ENCODE measurements at places on chromosomes 2 and 18. TPM values are rescaled to one million over a fixed set of nuclear protein-coding genes. Genes with fewer than 3 reads are reported as not detected.

- DNase-seq: no peak
- no peak overlapping the region for H3K27ac ChIP-seq
- H3K4me1 ChIP-seq: no peaks in the 10 kb centered on the region
- H3K4me3 ChIP-seq: no peak overlapping the region
- H3K36me3 ChIP-seq: no peaks in the 10 kb centered on the region
- no peaks in the 10 kb centered on the region for H3K27me3 ChIP-seq
Measured at GRCh38 chr18:29449424-29449823, 1272.5 kb upstream of the CDH2 start.

DNA sequence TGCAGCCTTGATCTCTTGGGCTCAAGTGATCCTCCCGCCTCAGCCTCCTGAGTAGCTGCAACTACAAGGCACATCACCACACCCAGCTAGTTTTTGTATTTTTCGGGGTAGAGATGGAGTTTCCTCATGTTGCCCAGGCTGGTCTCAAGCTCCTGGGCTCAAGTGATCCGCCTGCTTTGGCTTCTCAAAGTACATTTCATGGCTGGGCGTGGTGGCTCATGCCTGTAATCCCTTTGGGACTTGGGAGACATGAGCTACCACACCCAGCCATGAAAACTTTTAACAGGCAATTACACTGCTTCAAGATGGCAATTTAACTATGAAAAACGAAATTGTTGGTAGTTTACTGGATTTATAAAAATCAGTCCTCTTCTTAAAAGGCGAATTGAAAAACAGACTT, 69.7 kb downstream of the MEP1B start:
- no peak overlapping the region for H3K4me3 ChIP-seq
- H3K36me3 ChIP-seq: no peaks in the 10 kb centered on the region
- H3K4me1 ChIP-seq: no peaks in the 10 kb centered on the region
- H3K27ac ChIP-seq: no peak overlapping the region
- H3K27me3 ChIP-seq: no peaks in the 10 kb centered on the region

DNA sequence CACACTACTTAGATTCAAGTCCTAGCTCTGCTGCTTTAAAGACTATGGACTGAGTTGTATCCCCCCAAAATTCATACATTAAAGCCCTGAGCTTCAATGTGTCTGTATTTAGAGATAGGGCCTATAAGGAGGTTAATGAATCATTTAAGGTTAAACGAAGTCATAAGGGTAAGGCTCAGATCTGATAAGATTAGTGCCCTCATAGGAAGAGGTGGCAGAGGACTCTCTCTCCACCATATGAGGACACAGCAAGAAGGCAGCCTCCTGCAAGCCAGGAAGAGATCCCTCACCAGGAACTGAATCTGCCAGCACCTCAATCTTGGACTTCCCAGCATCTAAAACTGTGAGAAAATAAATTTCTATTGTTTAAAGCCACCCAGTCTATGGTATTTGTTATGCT, 3.1 kb upstream of the CYTIP start:
- H3K4me3 ChIP-seq: no peak overlapping the region
- H3K4me1 ChIP-seq: no peaks in the 10 kb centered on the region
- no peaks in the 10 kb centered on the region for H3K36me3 ChIP-seq
- H3K27me3 ChIP-seq: no peaks in the 10 kb centered on the region
- DNase-seq: no peak

GRCh38 chr2:21552981-21553380, 429.2 kb downstream of the TDRD15 start:
- H3K36me3 ChIP-seq: no peaks in the 10 kb centered on the region
- no peak overlapping the region for H3K27ac ChIP-seq
- no peak for DNase-seq
- H3K27me3 ChIP-seq: no peaks in the 10 kb centered on the region
- H3K4me1 ChIP-seq: no peaks in the 10 kb centered on the region

GRCh38 chr2:106566050-106566449, 78.9 kb downstream of the CD8B2 start:
- H3K4me1 ChIP-seq: peaks cover 29% of the 10 kb centered on the region
- DNase-seq: no peak
- no peak overlapping the region for H3K27ac ChIP-seq
- no peaks in the 10 kb centered on the region for H3K36me3 ChIP-seq

DNA sequence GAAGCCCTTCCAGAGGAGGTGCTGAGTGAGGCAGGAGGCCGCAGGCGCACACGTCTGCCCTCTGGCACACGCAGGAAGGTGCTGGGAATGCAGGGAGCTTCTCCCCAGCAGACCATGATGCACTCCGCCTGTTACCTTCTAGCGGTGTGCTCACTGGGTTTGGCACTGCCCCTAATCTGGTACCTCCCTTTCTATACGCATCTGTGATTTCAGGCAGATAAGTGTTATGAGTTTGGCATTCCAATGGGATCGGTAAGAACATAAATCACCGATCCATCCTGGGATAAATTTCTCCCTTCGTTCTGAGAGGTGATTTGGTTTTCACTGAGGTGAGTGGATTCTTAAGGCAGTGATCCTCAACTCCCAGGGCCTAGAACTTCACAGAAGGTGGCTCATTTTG, 34.6 kb downstream of the ODC1 start:
- H3K36me3 ChIP-seq: no peaks in the 10 kb centered on the region
- H3K27me3 ChIP-seq: no peaks in the 10 kb centered on the region
- no peak for DNase-seq
- H3K27ac ChIP-seq: no peak overlapping the region
- H3K4me1 ChIP-seq: peaks cover 18% of the 10 kb centered on the region

- H3K27me3 ChIP-seq: no peaks in the 10 kb centered on the region
- DNase-seq: no peak
- H3K27ac ChIP-seq: no peak overlapping the region
- no peaks in the 10 kb centered on the region for H3K4me1 ChIP-seq
- no peaks in the 10 kb centered on the region for H3K36me3 ChIP-seq
Measured at GRCh38 chr2:166653185-166653813, 159.2 kb upstream of the SCN7A start.

GRCh38 chr2:46469116-46469515, 10.2 kb upstream of the TMEM247 start:
- H3K4me1 ChIP-seq: peaks cover 7% of the 10 kb centered on the region
- H3K27ac ChIP-seq: no peak overlapping the region
- no peaks in the 10 kb centered on the region for H3K27me3 ChIP-seq
- H3K36me3 ChIP-seq: no peaks in the 10 kb centered on the region

GRCh38 chr18:32595832-32596231, 125.2 kb upstream of the GAREM1 start:
- no peak overlapping the region for H3K4me3 ChIP-seq
- H3K36me3 ChIP-seq: no peaks in the 10 kb centered on the region
- no peaks in the 10 kb centered on the region for H3K27me3 ChIP-seq
- no peaks in the 10 kb centered on the region for H3K4me1 ChIP-seq
- H3K27ac ChIP-seq: no peak overlapping the region

DNA sequence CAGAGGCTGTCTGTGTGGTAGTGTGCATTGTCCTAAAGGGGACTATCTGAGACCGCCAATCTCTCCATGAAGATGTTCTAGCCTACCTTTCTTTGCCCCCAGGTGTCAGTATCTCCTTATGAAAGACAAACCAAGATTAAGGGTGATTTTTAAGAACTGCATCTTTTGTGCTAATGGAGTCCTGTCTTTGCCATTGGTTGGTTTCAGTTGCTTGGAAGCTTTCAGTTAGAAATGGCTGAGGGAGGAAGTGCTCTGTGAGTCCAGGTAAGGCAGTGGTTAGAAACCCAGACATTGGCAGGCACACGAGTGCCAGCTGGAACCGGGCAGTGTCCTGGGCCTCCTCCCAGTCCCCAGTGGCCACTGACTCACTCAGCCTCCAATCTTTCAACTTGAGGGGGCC, 111.3 kb downstream of the DOCK10 start:
- no peak overlapping the region for H3K27ac ChIP-seq
- peaks cover 33% of the 10 kb centered on the region for H3K4me1 ChIP-seq
- no peaks in the 10 kb centered on the region for H3K36me3 ChIP-seq
- no peak overlapping the region for H3K4me3 ChIP-seq
- H3K27me3 ChIP-seq: no peaks in the 10 kb centered on the region

GRCh38 chr2:71545572-71546274, 92.4 kb downstream of the DYSF start:
- H3K27ac ChIP-seq: peak overlapping the region; percentile 50
- peak overlapping the region; percentile 23 for H3K4me3 ChIP-seq
- no peak for DNase-seq
- H3K27me3 ChIP-seq: no peaks in the 10 kb centered on the region
- peaks cover 3% of the 10 kb centered on the region for H3K4me1 ChIP-seq

GRCh38 chr18:7735196-7735595, 168.1 kb downstream of the PTPRM start:
- no peaks in the 10 kb centered on the region for H3K36me3 ChIP-seq
- H3K27ac ChIP-seq: no peak overlapping the region
- peaks cover 13% of the 10 kb centered on the region for H3K4me1 ChIP-seq
- no peaks in the 10 kb centered on the region for H3K27me3 ChIP-seq
- H3K4me3 ChIP-seq: no peak overlapping the region

- no peaks in the 10 kb centered on the region for H3K27me3 ChIP-seq
- no peaks in the 10 kb centered on the region for H3K36me3 ChIP-seq
- H3K4me1 ChIP-seq: no peaks in the 10 kb centered on the region
- no peak overlapping the region for H3K4me3 ChIP-seq
- H3K27ac ChIP-seq: no peak overlapping the region
Measured at GRCh38 chr18:2312440-2312839, 258.9 kb downstream of the METTL4 start.

DNA sequence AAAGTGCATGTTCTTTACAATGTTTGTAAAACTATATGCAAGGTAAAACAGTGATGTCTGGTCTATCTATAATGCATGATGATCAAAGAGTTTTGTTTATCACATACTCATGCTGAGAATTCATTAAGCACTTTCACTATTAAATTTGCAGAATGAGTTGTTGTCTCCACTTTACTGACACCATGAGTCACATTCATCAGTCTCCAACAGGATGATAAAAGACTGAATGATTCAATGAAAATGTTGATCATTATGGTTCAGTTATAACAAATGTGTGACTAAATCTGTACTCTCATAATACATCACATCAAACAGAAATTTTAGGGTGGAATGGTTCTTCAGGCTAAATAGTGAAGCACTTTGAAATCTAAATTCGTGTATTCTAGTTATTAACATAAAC, 129.0 kb downstream of the ERBB4 start:
- H3K4me1 ChIP-seq: no peaks in the 10 kb centered on the region
- no peak overlapping the region for H3K4me3 ChIP-seq
- no peaks in the 10 kb centered on the region for H3K36me3 ChIP-seq
- H3K27me3 ChIP-seq: no peaks in the 10 kb centered on the region

- H3K4me1 ChIP-seq: peaks cover 12% of the 10 kb centered on the region
- H3K36me3 ChIP-seq: peaks cover 12% of the 10 kb centered on the region
- no peaks in the 10 kb centered on the region for H3K27me3 ChIP-seq
- peak overlapping the region; percentile 82 for H3K4me3 ChIP-seq
- peak overlapping the region; percentile 77 for H3K27ac ChIP-seq
- DNase-seq: no peak
Measured at GRCh38 chr2:108787216-108787541, 608 bp downstream of the CCDC138 start.

DNA sequence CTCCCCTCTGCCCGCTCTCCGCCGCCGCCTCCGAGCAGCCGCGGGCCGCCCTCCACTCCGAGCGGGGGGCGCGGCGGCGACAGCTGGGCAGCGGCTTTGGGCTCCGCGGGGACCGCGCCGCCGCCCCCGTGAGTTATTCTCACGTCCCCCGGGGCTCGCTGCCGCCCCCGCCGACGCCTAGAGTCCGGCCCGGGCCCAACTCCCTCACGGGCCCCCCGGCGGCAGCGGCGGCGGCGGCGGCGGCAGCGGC, 645 bp downstream of the MIB1 start:
- peak overlapping the region; percentile 100 for H3K4me3 ChIP-seq
- no peak for DNase-seq
- peak overlapping the region; percentile 99 for H3K27ac ChIP-seq
- no peaks in the 10 kb centered on the region for H3K36me3 ChIP-seq
- peaks cover 41% of the 10 kb centered on the region for H3K4me1 ChIP-seq

DNA sequence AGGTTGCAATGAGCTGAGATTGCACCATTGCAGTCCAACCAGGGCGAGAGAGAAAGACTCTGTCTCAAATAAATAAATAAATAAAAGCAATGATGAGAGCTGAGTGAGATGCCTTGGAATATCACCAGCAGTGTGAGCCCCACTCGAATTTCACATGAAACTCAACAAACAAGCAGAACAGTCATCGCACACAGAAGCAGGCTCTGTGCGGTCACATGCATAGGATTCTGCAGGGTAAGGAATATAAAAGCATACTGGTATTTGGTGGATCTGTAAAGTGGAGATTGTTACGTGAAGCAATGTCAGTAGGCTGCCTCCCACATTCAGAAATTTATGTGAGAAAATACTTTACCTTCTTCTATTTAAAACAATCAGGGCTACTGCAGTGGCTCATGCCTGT, 18.0 kb upstream of the AP1S3 start:
- no peaks in the 10 kb centered on the region for H3K27me3 ChIP-seq
- DNase-seq: no peak
- no peaks in the 10 kb centered on the region for H3K4me1 ChIP-seq
- no peaks in the 10 kb centered on the region for H3K36me3 ChIP-seq
- H3K27ac ChIP-seq: no peak overlapping the region

GRCh38 chr18:57149531-57149930, 2.6 kb downstream of the BOD1L2 start:
- no peaks in the 10 kb centered on the region for H3K27me3 ChIP-seq
- no peaks in the 10 kb centered on the region for H3K4me1 ChIP-seq
- no peak overlapping the region for H3K4me3 ChIP-seq

- H3K27me3 ChIP-seq: no peaks in the 10 kb centered on the region
- H3K4me1 ChIP-seq: no peaks in the 10 kb centered on the region
- no peaks in the 10 kb centered on the region for H3K36me3 ChIP-seq
- H3K27ac ChIP-seq: no peak overlapping the region
- no peak for DNase-seq
Measured at GRCh38 chr2:229725716-229726574, 11.6 kb upstream of the DNER start.

GRCh38 chr2:158968396-158969161, at the start of gene TANC1:
TSS of gene TANC1 (plus strand) at chr2:158968640. CDS start at chr2:159065911, 97,271 bp downstream.
- DNase-seq: no peak
- no peaks in the 10 kb centered on the region for H3K36me3 ChIP-seq
- H3K4me3 ChIP-seq: peak within 1 kb of the TSS; percentile 79
- peak within 1 kb of the TSS; percentile 94 for H3K27ac ChIP-seq
- H3K27me3 ChIP-seq: no peaks in the 10 kb centered on the region

- no peak for DNase-seq
- H3K4me1 ChIP-seq: no peaks in the 10 kb centered on the region
- H3K27me3 ChIP-seq: no peaks in the 10 kb centered on the region
- peaks cover 3% of the 10 kb centered on the region for H3K36me3 ChIP-seq
Measured at GRCh38 chr2:183148955-183149354, 24.7 kb downstream of the NUP35 start.

- DNase-seq: no peak
- no peak overlapping the region for H3K27ac ChIP-seq
- H3K27me3 ChIP-seq: no peaks in the 10 kb centered on the region
- H3K4me3 ChIP-seq: no peak overlapping the region
- H3K36me3 ChIP-seq: no peaks in the 10 kb centered on the region
- H3K4me1 ChIP-seq: peaks cover 13% of the 10 kb centered on the region
Measured at GRCh38 chr2:6692056-6692455, 173.7 kb downstream of the CMPK2 start.

GRCh38 chr2:46568212-46569009, 89.0 kb downstream of the TMEM247 start:
- no peak overlapping the region for H3K4me3 ChIP-seq
- peaks cover 99% of the 10 kb centered on the region for H3K4me1 ChIP-seq
- no peaks in the 10 kb centered on the region for H3K36me3 ChIP-seq
- DNase-seq: no peak
- peak overlapping the region; percentile 85 for H3K27ac ChIP-seq

The REG3G gene
- total RNA-seq: not detected

The HOXD8 gene
- 4.0 TPM for total RNA-seq

The ZSWIM2 gene
- not detected for total RNA-seq

The IL36B gene
- not detected for total RNA-seq

The RND3 gene
- total RNA-seq: 39.6 TPM

Measured in esophagus muscularis mucosa (tissue), 4 donors.